Endodermal cell (in vitro differentiated cells): ENCODE measurements at places on chromosomes 12 and 14.

- no peaks in the 10 kb centered on the region for H3K4me1 ChIP-seq
- H3K27me3 ChIP-seq = peaks cover 6% of the 10 kb centered on the region
- peak; percentile 55 for DNase-seq
Observed at GRCh38 chr14:90184571-90185266, 71.6 kb upstream of the PSMC1 start.

DNA sequence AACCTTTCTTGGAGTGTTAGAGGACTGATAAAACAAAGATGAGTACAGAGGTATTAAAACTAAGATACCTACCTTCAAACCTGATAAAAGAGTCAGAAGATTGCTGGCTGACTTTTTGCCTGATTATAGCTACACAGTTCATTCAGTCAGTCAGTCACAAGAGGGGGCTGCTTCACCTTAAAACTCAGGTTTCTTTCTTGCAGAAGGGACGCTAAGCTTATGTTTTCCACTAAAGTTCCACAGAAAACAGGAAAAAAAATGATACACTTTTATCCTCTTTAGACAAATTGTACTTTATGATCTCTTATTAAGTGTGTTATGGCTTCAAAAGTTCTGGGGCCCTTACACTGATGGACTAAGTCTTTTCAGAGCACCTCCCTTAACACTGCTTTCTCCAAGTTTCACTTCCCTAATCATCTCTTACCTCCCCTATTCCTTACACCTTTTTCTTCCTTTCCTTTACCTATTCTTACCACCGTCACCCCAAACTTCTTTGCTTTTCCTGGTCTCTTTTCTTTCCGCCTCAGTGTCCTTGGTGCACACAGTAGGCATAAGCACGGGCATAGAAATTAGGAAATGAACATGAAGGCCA is 448.7 kb upstream of the OR4E1 start:
- no peak overlapping the region for H3K27ac ChIP-seq
- no peaks in the 10 kb centered on the region for H3K4me1 ChIP-seq
- DNase-seq = no peak
- peaks cover 4% of the 10 kb centered on the region for H3K27me3 ChIP-seq
- no peaks in the 10 kb centered on the region for H3K36me3 ChIP-seq

- H3K4me1 ChIP-seq = no peaks in the 10 kb centered on the region
- H3K4me3 ChIP-seq = no peak overlapping the region
- H3K36me3 ChIP-seq = peaks cover 49% of the 10 kb centered on the region
- H3K27me3 ChIP-seq = no peaks in the 10 kb centered on the region
- no peak overlapping the region for H3K27ac ChIP-seq
Observed at GRCh38 chr14:75438486-75439080, 10.8 kb downstream of the JDP2 start.

DNA sequence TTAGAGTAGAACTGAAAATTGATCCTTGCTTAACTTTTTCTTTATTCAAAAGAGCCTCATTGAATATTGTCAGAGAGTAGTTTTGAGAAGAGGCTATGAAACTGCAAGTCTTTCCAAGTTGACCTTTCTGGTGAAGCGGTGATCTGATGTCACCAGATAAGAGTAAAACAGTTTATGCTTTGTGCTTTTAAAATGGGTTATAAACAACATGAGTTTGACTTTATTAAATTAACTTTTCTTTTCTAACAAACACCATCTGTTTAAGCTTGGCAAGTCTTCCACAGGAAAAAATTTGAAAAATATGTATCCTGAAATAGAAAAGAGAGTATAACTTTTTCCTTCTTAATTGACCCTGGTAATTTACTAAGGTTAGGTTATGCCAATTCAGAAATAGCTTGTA is 408.7 kb upstream of the NOVA1 start:
- H3K27ac ChIP-seq = no peak overlapping the region
- no peaks in the 10 kb centered on the region for H3K36me3 ChIP-seq
- no peak for DNase-seq
- H3K27me3 ChIP-seq = no peaks in the 10 kb centered on the region

- H3K27ac ChIP-seq = no peak overlapping the region
- H3K4me3 ChIP-seq = no peak overlapping the region
- H3K36me3 ChIP-seq = peaks cover 35% of the 10 kb centered on the region
Observed at GRCh38 chr12:109927622-109928021, 27.5 kb downstream of the TCHP start.

GRCh38 chr12:45730084-45730347 is 510 bp downstream of the ARID2 start:
- H3K36me3 ChIP-seq = peaks cover 25% of the 10 kb centered on the region
- peaks cover 14% of the 10 kb centered on the region for H3K27me3 ChIP-seq
- DNase-seq = peak; percentile 77
- H3K4me1 ChIP-seq = peaks cover 3% of the 10 kb centered on the region
- peak overlapping the region; percentile 84 for H3K4me3 ChIP-seq

DNA sequence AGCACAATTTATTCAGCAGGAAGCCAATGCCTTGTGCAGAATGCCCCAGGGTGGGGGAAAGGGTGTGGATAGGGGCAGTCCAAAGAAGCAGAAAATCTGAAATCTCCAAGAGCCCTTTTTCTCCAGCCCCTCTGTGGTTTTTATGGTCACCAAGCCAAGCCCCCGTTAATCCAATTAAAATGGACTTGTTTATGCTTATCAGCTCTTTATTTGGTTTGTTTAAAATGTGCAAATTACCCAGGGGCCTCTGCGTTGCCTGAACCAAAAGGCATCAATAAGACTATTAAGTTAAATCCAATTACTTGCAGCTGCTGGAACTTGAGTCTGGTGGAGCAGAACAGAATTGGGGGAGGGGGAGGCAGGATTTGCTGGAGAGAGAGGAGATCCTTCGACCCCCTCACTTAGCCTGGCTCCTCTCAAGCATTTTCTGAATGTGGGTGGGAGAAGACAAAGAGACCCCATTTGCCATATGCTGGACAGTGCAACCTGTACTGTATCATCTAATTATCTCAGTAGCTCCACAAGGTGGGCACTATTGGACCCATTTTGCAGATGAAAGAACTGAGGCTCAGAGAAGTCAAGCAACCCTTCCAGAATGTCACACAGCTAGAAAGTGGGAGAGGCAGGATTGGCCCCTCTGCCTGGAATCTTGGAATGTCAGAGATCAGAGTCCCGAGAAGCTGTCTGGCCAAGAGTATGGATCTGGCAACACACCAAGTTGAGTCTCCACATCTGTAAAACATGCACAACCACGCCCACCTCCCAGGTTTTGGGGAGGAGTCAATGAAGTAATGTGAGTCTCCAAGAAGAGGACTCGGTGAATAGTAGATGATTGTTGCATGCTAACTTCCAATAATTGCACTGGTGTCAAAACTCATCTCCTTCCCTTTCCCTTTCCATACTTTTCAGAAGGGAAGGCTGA is 66.9 kb downstream of the CMKLR1 start:
- H3K4me1 ChIP-seq = no peaks in the 10 kb centered on the region
- DNase-seq = no peak
- H3K36me3 ChIP-seq = no peaks in the 10 kb centered on the region
- H3K4me3 ChIP-seq = no peak overlapping the region

DNA sequence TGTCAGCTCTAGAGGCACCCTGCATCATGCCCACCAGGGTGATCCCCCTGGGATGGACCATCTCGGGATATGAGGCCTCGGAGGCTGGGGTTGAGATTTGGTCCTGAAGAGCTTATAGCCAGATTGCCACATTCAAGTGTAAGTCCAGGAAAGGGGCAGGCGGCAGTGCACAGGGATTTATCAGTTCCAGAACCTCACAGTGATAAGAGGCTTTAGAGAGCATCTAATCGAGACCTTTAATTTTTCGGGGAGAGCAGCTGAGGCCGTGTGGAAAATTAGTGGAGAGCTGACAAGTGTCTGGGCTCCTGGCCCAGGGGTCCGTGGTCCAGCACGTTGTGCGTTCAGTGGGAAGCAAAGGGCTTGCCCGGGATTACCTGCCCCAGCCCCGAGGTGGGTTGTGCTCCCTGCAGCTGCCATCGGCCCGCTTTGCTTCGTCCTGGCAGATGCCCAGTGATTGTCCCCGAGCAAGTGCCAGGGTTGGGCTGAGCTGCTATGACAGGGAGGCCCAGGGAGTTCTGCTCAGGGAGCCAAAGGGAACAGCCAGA is 52.1 kb downstream of the C14orf132 start:
- no peaks in the 10 kb centered on the region for H3K27me3 ChIP-seq
- H3K36me3 ChIP-seq = peaks cover 10% of the 10 kb centered on the region
- H3K27ac ChIP-seq = peak overlapping the region; percentile 12
- peak; percentile 35 for DNase-seq

DNA sequence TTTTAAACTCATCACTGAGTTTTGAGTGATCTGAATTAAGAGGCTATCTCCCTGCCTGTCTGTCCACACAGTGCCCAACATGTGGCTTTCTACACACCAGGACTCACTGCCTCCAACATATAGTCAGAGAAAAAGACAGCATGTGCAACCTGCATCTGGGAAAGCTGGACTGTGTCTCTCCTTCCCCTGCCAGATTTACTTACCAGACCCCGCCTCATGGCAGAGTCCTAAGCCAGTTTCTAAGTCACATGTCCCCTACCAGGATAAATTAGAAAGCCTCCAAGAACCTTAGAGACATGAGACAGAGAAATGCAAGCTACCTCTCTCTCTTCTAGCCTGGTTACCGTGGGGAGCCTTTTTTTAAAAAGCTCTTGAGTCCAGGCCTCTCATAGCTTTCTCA is 2.7 kb upstream of the HDAC7 start:
- DNase-seq = no peak
- peaks cover 7% of the 10 kb centered on the region for H3K36me3 ChIP-seq
- no peak overlapping the region for H3K27ac ChIP-seq
- no peaks in the 10 kb centered on the region for H3K27me3 ChIP-seq
- peaks cover 9% of the 10 kb centered on the region for H3K4me1 ChIP-seq

- H3K4me3 ChIP-seq = no peak overlapping the region
- DNase-seq = no peak
- H3K27me3 ChIP-seq = no peaks in the 10 kb centered on the region
- no peaks in the 10 kb centered on the region for H3K4me1 ChIP-seq
- no peaks in the 10 kb centered on the region for H3K36me3 ChIP-seq
- H3K27ac ChIP-seq = no peak overlapping the region
Observed at GRCh38 chr14:83164016-83164415, 1630.4 kb upstream of the SEL1L start.

DNA sequence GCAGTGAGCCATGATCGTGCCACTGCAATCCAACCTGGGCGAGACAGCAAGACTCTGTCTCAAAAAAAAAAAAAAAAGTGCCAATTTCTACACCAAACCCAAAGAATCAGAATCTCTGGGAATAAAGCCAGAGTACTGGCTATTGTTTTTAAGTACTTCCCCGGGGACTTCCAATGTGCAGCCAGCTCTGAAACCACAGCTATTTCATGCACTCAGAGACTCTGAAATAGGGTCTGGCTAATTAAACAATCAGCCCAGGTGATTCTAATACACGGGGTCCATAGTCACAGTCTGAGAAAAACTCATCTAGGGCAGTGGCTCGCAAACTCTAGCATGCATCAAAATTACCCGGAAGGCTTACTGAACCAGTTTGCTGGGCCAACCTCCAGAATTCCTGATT is 56.3 kb downstream of the SIX6 start:
- no peak overlapping the region for H3K4me3 ChIP-seq
- H3K27ac ChIP-seq = no peak overlapping the region
- peaks cover 3% of the 10 kb centered on the region for H3K27me3 ChIP-seq

DNA sequence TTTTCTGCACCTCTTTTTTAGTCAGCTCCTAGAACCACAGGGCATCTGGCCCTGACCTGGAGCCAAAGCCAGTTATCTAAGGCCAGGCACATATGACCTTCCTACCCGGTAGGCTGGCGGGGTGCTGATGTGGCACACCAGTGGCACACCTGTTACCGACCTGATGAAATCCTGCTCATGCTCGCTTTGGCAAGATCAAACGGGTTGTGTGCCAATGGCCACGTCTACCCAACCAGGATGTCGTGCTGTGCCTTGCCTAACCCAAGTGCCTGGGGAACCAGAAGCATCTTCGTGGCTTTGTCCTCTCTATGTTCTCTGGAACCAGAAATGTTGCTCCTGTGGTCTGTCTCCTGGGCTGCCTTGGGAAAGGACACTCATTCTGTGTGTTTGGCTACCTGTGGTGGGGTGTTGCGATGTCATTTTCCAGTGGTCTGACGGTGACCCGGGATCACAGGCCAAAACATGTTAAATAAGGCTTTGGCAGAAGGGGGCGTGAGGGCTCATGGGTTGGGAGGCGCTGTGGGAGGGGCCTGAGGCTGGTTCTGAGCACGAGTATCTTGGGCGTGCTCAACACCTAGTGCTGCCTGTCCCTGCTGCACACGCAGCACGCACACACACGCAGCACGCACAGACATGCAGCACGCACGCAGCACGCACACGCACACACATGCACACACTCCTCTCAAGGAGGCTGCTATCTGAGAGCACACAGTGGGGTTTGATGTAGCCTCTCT is 27.9 kb downstream of the CCNK start:
- H3K4me3 ChIP-seq = no peak overlapping the region
- peaks cover 72% of the 10 kb centered on the region for H3K36me3 ChIP-seq
- no peak overlapping the region for H3K27ac ChIP-seq
- peak; percentile 72 for DNase-seq
- H3K27me3 ChIP-seq = no peaks in the 10 kb centered on the region

- peak; percentile 63 for DNase-seq
- H3K4me3 ChIP-seq = no peak overlapping the region
- H3K27ac ChIP-seq = no peak overlapping the region
- no peaks in the 10 kb centered on the region for H3K27me3 ChIP-seq
- H3K4me1 ChIP-seq = peaks cover 12% of the 10 kb centered on the region
- H3K36me3 ChIP-seq = no peaks in the 10 kb centered on the region
Observed at GRCh38 chr14:32006263-32007110, 70.6 kb upstream of the ARHGAP5 start.

- no peaks in the 10 kb centered on the region for H3K4me1 ChIP-seq
- no peak overlapping the region for H3K4me3 ChIP-seq
- no peaks in the 10 kb centered on the region for H3K36me3 ChIP-seq
- no peak for DNase-seq
- H3K27ac ChIP-seq = no peak overlapping the region
- no peaks in the 10 kb centered on the region for H3K27me3 ChIP-seq
Observed at GRCh38 chr14:65910108-65910786, 497.7 kb downstream of the FUT8 start.

- H3K27me3 ChIP-seq = no peaks in the 10 kb centered on the region
- H3K4me1 ChIP-seq = no peaks in the 10 kb centered on the region
- H3K27ac ChIP-seq = no peak overlapping the region
- H3K4me3 ChIP-seq = no peak overlapping the region
Observed at GRCh38 chr12:101455685-101456084, 19.5 kb upstream of the SPIC start.

GRCh38 chr14:54688229-54688628 is 121.3 kb downstream of the SAMD4A start:
- no peaks in the 10 kb centered on the region for H3K27me3 ChIP-seq
- no peak for DNase-seq
- H3K27ac ChIP-seq = no peak overlapping the region
- no peak overlapping the region for H3K4me3 ChIP-seq
- H3K4me1 ChIP-seq = no peaks in the 10 kb centered on the region

DNA sequence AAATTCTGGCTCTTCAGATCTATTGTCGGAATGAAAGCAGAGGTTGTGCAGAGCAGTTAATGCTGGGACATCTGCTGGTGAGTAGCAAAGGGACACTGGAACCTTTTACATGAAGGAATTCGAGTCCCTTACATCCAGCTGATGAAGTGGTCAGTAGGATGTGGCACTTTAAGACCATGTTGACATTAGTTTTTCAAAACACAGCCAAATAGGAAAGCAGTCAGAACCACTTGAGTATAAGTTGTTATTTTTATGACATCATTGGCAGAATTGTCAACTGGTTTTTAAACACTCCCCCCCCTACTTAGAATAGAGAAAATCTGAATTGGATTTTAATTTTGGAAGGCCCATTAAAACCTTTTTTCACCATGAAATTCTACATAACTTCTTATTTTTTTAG is 46.8 kb upstream of the AMN start:
- H3K4me1 ChIP-seq = peaks cover 13% of the 10 kb centered on the region
- no peak overlapping the region for H3K4me3 ChIP-seq
- no peak for DNase-seq
- H3K27ac ChIP-seq = no peak overlapping the region

GRCh38 chr12:41287500-41288141 is 99.5 kb downstream of the PDZRN4 start:
- no peaks in the 10 kb centered on the region for H3K4me1 ChIP-seq
- no peak overlapping the region for H3K4me3 ChIP-seq
- H3K27me3 ChIP-seq = no peaks in the 10 kb centered on the region
- no peak for DNase-seq
